ENCODE measurements at places on chromosomes 5 and 9.

DNA sequence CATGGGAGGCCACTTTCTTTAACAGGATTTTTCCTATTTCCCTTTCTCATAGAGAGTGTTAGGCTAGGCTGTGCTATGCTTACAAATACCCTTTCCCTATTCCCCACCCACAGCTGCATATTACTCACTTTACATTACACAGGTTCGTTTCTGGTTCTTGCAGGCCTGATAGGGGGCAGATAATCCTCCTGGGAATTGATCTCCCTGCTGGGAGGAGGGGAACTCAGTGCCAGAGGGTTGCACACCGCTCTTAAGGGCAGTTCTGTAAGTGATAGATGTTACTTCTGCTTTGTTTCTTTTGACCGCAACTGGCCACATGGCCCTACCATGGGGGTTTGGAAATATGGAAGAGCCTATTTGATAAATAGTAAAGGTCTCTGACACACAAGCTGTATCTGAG lies 54.0 kb upstream of the NTRK2 start:
- DNase-seq, result no peak

GRCh38 chr5:96012399-96012798 lies 50.7 kb upstream of the ELL2 start:
- DNase-seq, result no peak

GRCh38 chr5:468401-468800 lies 25.4 kb downstream of the EXOC3 start:
- peak; percentile 5 for DNase-seq

GRCh38 chr9:108668938-108669335 lies 186.8 kb downstream of the ACTL7B start:
- no peak for DNase-seq

GRCh38 chr5:11385901-11386293 lies 518.3 kb downstream of the CTNND2 start:
- no peak for DNase-seq

- no peak for DNase-seq
Observed at GRCh38 chr9:117936185-117937130, 232.3 kb downstream of the TLR4 start.

GRCh38 chr5:168914491-168914890 lies 335.3 kb upstream of the PANK3 start:
- no peak for DNase-seq

DNA sequence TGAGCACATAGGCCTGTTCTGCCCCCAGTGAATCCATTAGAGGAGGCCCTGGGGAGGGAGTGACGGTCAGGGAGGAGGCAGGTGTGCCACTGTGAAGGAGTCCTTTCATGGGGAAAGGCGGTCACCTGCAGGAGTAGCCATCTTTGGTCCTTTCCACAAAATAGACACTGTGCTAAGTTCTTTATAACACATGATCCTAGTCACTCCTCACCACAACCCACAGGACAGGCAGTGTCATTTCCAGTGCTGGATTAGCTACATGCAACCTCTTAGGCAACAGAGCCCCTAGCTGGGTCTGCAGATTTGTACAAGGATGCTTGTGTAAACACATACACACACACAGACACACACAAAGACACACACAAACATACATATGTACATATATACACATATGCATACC lies 18.3 kb downstream of the DOCK2 start:
- no peak for DNase-seq

DNA sequence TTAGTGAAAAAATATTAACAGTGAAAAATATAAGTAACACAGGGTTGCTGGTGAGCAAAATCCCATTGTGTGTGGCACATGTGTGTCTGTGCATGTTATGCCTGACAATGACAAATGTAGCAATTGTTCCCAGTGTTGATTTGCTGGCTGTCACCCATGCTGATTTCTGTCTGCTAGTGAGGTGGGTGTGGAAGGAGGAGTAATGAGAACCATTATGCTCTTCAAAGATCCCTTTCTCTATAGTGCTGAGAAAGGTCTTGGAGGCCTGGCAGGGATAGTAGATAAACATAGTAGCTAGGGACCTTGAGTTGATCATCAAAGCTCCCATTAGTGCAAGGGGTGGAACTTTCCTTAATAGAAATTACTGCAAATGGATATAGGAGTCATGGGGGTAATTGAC lies 152.5 kb upstream of the CLINT1 start:
- DNase-seq, result no peak

DNA sequence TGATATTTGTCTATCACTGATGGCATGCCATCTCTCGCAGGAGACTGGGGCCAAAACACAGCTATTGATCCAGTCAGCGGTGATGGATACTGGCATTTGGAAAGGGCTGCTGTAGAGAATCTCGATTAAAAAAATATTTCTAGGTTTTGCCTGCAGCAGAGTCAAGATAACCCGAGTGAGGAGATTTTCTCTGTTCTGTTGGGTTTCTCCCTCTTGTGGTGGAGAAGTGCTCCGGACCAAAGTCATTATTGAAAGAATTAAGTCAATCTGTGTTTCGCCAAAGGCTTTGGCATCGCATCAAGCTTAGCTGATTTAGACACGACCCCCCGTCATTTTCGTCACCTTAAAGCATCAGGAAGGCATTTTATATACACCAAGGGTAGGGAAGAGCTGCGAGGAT lies 97.1 kb upstream of the IRX2 start:
- DNase-seq, result no peak

GRCh38 chr5:33975852-33976251 lies 8.6 kb downstream of the SLC45A2 start:
- no peak for DNase-seq

DNA sequence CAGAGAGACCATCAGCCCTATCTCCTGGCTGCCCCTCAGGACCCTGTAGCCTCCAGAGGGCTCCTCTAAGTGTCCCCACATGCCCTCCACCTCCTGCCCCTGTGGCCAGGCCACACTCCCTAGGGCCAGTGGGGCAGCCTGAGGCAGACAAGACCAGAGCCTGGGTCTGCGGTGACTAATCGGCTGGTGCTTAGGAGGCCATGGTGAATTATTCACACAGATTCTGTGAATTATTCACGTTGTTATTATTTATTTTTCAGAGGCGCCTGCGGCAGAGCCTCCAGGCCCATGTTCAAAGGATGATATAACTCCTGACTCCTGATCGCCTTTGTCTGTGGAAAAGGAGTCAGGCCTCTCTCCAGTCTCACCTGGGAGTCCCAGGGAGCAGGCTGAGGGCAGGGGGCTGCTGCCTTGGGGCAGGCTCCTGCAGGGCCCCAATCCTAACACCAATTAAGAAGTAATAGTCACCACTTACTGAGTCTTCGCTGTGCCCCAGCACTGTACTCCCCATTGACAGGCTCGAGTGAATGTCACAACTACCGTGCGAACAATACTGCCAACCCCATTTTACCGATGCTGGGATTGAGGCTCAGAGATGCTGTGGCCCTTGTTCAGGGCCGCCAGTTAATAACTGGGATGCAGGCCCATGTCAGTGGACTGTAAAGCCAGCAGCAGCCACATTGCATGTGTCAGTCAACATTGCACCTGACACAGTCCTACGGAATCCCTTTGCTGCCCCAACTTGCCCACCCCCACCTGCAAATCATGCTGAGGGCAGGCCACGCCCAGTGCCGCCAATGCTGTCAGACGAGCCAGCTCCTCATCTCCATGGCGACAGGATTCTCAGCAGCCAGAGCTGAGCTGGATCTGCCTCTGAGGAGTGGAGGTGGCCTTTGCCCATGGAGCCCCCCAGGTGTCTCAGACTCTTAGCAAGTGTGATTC lies 94.9 kb downstream of the PCDH1 start:
- no peak for DNase-seq

DNA sequence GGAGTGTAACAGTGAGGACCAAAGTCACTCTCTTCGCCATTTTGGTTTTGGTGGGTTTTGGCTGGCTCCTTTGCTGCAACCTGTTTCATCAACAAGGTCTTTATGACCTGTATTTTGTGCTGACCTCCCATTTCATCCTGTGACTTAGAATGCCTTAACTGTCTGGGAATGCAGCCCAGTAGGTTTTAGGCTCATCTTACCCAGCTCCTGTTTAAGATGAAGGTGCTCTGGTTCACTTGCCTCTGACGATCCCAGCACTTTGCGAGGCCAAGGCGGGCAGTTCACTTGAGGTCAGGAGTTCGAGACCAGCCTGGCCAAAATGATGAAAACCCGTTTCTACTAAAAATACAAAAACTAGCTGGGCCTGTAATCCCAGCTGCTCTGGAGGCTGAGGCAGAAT lies 1.8 kb upstream of the CKS2 start:
- no peak for DNase-seq

GRCh38 chr9:3181049-3181953 lies 337.4 kb upstream of the PUM3 start:
- DNase-seq, result no peak

GRCh38 chr9:86452201-86452828 lies 98.1 kb upstream of the TUT7 start:
- no peak for DNase-seq

DNA sequence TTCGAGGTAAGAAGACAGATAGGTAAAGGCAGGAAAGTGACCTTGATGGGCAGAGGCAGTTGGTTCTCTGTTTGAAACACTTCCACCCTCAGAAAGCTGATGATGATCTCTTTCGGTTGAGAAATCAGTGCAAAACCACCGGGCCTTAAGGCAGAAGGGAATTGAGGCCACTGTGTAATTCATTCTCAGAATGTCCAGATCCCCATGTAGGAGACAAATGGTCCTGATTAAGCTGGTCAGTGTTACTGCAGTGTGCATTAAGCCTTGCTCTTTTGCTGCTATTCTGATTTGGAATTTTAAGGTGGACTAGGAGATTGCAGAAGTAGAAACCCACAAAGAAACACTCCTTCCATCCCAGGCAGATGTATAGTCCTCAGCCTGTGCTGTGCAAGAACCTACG lies 255.2 kb downstream of the ARHGAP26 start:
- no peak for DNase-seq

DNA sequence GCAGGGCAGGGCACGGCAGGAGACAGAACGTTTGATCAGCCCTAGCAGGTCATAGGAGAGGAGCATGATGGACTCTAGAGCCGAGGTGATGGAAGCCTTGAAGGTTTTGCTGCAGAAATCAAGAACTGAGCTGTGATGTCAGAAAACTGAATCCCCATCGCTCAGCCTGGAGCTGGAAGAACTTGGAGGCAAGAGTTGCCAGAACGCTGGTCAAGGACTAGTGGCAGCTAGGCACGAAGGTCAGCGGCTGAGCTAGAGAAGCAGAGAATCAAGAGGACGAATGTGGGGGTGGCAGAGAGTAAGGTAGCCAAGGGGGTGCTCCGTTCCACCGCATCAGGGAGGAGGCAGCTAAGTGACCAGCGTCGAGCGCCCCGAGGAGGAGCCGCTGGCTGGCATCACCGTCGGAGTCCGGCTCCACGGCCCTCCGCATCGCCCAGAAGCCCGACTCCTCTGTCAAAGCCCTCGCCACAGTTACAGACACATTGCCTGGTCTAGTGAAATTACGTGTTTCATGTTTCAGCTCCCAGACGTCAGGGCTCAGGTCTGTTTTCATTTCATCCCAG lies 1.2 kb upstream of the GALNT10 start:
- no peak for DNase-seq

GRCh38 chr9:91315191-91315590 lies 46.5 kb downstream of the AUH start:
- no peak for DNase-seq

DNA sequence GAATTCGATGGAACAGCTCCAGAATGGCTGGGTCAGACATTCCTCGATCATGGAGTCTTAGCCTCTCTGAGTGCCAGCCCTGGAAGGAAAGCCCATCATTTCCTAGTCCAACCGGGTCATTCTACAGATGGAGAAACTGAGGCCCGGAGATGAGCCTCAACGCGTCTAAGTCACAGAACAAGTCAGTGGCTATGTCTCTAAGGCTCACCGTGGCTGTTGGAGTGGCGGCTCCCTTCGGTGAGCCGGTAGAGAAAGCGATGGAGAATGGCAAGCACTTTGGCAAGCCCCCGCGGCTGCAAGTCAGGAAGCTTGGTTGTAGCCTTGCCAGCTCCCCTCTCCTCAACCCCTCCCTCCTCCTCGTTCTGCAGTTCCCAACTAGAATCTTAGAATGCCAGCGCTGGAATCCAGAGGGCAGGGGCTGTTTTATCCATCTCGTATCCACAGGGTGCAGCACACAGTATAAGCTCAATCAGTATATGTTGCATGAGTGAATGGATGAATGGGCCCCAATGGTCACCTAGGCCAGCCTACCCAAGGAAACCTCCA lies 438 bp upstream of the ARSI start:
- DNase-seq, result no peak

GRCh38 chr5:132639706-132640130 lies 18.3 kb upstream of the IL13 start:
- no peak for DNase-seq

- DNase-seq, result no peak
Observed at GRCh38 chr9:11103525-11103924, 490.7 kb upstream of the PTPRD start.

GRCh38 chr5:67061511-67061910 lies 135.1 kb downstream of the CD180 start:
- DNase-seq, result no peak

DNA sequence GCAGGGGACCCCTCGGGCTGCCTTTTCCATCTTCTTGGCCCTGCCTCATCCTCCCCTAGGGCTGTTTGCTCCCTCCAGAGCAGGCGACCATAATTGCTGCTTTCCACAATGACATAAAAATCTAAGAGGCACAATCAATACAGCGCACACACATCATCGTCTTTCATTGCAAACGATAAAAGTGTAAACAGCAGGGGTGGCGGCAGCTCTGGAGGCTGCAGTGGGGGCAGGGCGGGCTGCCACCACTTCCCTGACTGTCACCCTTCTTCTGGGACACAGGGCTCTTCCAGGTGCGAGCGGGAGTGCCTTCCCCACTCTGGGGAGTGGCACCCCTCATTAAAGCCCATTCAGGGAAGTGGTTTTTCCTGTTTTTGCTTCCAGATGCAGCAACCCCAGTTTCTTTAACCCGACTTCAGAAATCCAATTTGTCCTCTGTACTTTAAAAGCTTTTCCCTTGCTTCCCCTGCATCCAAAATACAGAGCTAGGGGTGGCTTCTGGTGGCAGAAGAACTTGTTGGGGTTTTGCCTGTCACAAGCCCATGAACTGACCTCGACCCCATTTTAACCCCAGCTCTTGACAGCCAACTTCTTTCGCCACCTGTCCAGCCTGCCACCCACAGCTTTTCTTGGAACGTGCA lies 45.7 kb downstream of the TSPAN17 start:
- no peak for DNase-seq

DNA sequence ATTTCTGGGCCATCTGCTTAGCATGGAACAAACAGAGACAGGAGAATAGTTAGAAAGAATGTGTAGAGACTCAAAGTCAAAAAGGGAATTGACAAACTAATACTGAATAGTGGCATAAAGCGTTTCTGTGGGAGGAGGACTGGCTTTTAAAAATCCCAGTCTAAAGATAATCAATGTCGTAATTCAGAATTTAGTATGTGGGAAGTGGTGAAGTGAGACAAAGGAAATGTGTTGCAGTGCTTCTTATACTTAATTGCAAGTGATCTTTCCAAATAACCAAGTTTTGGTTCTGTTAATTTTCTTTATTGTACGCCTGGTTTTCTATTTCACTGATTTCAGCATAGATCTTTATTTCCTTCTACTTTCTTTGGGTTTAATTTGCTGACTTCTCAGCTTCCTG lies 133.2 kb downstream of the ENTREP1 start:
- DNase-seq, result no peak

DNA sequence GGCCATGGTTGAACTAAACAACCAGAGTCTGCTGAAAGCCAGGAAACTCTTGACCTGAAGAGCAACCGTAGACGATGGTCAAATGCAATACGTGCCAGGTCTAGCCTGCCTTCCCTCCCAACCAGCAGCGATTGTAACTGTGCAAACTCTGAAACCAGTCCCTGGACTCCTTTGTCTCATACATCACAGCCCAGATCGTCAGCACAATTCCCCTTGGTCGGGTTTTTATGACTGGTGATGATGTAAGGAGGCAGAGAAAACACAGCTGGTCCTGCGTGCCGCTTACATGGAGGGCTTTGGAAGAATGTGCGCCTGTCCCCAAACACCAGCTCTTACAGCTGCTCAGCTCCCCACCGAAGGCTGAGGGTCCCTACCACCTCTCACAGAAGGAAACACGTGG lies 24.6 kb downstream of the SMIM23 start:
- DNase-seq, result no peak
